ENCODE measurements at places on chromosomes 3 and 15.

- DNase-seq, result no peak
Measured at GRCh38 chr3:151051533-151051932, 33.9 kb upstream of the MED12L start.

DNA sequence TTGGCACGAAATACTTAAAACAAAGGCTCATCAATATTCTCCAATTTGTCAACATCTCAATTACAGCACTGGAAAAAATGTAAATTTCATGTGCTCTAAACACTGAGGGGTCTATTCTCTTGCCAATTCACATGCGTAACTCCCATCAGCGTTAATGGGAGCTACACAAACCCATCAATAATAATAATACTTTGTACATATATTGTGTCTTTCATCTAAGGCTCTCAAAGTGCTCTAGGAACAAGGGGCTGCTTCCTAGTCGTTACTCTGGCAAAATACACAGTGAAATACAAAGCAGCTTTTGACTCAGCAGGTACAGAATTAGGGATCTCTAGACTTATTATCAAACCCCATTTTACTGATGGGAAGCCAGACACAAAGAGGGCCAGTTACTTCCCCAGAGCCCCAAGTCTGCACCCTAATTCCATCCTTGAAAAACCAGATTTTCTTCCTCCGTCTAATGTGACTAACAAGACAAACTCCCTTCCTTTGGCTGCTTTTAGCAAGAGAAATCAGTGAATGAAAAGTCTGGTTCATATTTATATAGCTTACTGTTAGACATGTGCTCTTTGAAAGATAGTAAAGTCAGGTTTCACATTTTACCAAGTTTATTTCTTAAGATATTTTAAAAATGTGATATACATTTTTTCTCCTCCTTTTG, 20.0 kb downstream of the MEIS2 start:
- no peak for DNase-seq

DNA sequence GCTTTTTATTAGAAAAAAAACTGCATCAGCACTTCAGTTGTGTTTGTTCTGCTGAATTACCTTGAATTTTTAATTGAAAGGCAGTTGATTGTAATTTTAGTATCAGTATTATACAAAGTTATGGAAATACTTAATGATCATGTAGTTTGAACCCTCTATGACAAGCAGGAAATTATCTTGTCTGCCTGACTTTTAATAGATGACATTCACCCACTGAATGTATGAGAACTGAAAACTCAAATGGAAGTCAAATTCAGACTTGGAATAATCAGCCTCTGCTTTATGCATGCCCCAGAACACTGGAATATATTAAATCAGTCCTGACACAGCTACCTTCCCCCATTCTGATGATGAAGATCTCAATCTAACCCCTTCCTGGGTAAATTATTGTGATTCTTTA, 73.5 kb downstream of the SLC49A4 start:
- no peak for DNase-seq

GRCh38 chr15:72800833-72801481, 17.4 kb upstream of the ADPGK start:
- no peak for DNase-seq

DNA sequence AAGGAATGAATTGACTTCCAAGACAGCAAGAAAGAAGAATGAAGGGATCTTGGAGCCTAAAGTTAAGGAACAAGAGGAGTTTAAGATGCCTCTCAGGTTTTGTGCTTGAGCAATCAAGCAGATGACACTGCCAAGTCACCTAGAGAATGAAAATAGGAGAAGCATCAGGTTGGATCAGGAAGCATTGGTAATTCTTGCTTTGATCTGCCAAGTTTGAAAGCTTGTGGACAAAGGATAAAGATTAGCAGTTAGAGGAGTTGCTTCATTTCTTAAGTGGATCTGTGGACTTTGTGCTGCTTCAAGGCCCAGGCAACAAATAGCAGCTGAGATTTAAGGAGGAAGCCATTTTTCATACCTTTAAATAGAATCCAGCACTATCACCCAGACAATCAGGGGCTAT, 35.6 kb downstream of the FRMD5 start:
- DNase-seq, result no peak

GRCh38 chr3:167864552-167864874, 129.0 kb downstream of the SERPINI1 start:
- no peak for DNase-seq

DNA sequence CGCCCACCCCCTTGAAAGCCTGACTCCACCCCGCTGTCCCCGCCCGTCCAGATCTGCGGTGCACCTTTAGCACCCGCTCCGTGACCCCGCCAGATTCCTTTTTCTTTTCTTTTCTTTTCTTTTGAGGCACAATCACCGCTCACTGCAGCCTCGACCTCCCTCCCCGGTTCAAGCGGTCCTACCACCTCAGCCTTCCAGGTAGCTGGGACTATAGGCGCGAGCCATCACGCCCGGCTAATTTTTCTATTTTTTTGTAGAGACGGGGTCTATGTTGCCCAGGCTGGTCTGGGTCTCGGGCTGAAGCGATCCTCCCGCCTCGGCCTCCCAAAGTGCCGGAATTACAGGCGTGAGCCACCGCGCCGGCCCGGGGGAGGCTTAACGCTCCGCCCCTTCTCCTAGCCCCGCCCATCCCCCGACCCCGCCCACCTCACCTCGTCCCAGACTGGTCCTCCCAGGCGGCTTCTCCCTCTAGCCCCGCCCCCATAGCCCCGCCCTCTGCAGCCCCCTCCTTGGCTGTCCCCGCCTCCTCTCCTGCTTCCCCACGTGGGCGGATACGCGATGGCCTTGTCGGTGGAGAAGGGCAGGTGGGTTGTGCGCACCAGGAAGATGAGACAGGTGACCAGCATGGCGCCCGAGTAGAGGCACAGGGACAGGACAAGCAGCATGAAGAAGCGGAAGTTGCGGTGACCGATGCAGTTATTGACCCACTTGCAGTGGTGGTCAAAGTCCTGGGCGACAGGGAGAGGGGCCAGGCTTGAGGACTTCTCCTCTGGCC, 3.2 kb downstream of the ZDHHC19 start:
- DNase-seq, result peak; percentile 54

GRCh38 chr15:94225616-94226015, 5.7 kb upstream of the MCTP2 start:
- no peak for DNase-seq

GRCh38 chr3:52920841-52921240, 23.5 kb upstream of the STIMATE start:
- DNase-seq, result no peak

DNA sequence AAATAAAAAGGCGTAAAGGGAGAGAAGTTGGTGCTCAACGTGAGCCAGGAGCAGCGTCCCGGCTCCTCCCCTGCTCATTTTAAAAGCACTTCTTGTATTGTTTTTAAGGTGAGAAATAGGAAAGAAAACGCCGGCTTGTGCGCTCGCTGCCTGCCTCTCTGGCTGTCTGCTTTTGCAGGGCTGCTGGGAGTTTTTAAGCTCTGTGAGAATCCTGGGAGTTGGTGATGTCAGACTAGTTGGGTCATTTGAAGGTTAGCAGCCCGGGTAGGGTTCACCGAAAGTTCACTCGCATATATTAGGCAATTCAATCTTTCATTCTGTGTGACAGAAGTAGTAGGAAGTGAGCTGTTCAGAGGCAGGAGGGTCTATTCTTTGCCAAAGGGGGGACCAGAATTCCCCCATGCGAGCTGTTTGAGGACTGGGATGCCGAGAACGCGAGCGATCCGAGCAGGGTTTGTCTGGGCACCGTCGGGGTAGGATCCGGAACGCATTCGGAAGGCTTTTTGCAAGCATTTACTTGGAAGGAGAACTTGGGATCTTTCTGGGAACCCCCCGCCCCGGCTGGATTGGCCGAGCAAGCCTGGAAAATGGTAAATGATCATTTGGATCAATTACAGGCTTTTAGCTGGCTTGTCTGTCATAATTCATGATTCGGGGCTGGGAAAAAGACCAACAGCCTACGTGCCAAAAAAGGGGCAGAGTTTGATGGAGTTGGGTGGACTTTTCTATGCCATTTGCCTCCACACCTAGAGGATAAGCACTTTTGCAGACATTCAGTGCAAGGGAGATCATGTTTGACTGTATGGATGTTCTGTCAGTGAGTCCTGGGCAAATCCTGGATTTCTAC, at the start of gene RARB:
Gene RARB, plus strand, starts transcription at position 322 of the 847 bp plus-strand sequence. Its CDS starts 469 bp downstream, at position 791.
- DNase-seq, result no peak

- DNase-seq, result no peak
Measured at GRCh38 chr15:89051875-89052274, 36.4 kb upstream of the ABHD2 start.

- DNase-seq, result no peak
Measured at GRCh38 chr15:63517628-63518027, 13.2 kb downstream of the USP3 start.

DNA sequence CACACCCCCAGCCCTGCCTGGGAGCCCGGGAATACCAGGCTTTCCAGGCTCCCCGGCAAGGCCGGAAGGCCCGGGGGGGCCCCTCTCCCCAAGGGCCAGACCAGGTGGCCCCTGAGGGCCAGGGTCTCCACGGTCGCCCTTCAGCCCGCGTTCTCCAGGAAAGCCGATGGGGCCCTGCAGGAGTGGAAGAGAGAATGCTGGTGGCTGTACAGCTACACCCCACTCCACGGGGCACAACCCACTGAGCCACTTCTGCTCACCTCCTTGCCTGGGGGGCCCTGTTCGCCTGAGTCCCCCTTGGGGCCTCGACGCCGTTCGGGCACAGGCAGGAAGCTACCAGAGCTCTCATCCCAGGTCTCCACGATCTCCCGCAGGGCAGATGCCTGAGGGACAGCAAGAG, 11.8 kb upstream of the UCN2 start:
- no peak for DNase-seq

GRCh38 chr15:84747416-84748273, 747 bp upstream of the ZNF592 start:
- DNase-seq, result peak; percentile 57

DNA sequence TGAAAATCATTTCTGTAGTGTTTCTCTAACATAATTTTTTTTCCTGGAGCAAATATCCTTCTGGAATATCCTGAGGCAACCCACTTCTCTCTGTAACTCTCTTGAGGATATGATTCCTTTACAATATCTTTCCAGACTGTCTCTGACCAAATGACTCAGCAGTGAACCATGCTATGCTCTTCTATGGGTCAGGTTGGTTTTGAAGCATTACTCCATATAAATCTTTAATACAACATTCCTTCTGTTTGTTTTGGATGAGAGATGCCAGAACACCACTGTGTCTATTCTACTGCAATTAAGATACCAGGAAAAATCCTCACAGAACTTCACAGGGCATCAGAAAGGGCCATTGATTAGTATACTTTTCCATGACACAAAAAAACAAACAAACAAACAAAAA, 626.4 kb upstream of the ZNF385D start:
- no peak for DNase-seq

DNA sequence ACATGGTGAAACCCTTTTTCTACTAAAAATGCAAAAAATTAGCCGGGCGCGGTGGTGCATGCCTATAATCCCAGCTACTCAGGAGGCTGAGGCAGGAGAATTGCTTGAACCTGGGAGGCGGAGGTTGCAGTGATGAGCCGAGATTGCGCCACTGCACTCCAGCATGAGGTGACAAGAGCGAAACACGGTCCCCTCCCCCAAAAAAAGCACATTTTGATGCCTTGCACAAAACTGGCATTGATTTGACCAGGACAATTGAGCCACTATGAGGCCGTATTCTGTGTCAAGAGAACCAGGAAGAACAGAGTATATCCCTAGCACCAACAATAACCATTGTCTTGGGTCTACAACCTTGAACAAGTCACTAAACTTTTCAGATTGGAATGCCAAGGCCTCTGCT, 50.6 kb downstream of the SH3BP5 start:
- no peak for DNase-seq

GRCh38 chr3:182258538-182259177, 534.6 kb upstream of the ATP11B start:
- no peak for DNase-seq

GRCh38 chr3:112822064-112823055, 24.3 kb downstream of the CD200R1L start:
- DNase-seq, result no peak

GRCh38 chr15:88744548-88745020, 58.7 kb upstream of the ACAN start:
- no peak for DNase-seq

GRCh38 chr3:66406163-66406562, 94.7 kb downstream of the LRIG1 start:
- DNase-seq, result no peak

GRCh38 chr3:160869825-160870224, 113.8 kb downstream of the PPM1L start:
- no peak for DNase-seq

DNA sequence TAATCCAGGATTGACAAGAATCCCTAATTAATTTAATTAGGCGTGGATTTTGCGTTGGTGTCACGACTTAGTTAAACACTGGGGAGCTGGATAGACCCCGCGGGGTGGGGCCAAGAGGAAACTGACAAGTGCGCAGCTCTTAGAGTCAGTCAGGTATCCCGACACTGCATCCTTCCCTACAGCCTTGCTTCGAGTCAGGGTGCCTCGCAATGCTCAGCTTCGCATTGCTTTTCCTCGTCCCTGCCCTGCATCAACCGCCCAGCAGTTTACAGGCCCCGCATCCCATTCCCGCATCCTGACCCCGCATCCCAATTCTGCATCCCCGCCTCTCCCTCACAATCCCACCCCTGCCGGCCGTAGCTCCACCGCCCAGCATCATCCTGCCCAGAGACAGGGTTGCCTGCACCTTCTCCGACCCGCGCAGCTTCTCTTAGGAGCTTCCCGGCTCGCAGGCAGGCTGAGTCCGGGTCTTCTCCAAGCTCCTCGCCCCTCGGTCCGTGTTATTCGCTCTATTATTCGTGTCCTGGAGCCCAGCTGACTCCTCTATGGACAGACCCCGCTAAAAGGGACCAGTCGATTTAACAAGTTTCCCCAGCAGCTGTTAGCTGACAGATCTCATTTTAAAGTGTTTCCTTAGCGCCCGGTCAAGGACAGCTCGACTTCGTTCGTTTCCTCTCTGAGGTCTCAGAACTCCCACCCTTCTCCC, 699 bp upstream of the SHOX2 start:
- no peak for DNase-seq

GRCh38 chr3:9563851-9564250, 10.2 kb upstream of the LHFPL4 start:
- no peak for DNase-seq

- no peak for DNase-seq
Measured at GRCh38 chr3:149077628-149078027, 8.7 kb downstream of the HLTF start.

- DNase-seq, result no peak
Measured at GRCh38 chr3:17431004-17431403, 311.4 kb downstream of the TBC1D5 start.

- no peak for DNase-seq
Measured at GRCh38 chr3:123766193-123767008, 117.7 kb downstream of the MYLK start.

DNA sequence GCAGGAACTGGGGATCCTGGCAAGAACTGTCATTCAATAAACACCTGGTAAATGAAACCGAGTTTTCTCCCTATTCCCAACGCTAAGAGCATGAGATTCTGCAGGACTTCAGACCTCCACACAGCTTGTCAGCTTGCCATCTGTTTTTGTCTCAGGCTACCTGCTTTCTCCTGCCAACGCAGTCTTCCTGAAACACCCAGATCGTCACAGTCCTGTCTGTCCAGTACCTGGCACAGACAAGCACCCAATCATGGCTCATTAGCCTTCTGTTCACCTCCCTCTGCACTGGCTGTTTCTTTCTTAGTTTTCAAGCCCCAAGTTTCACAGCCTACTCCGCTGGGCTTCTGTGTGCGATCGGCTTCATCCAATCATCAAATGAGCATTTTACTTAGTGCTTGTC, 5.0 kb downstream of the SLC12A8 start:
- no peak for DNase-seq

- no peak for DNase-seq
Measured at GRCh38 chr15:41885841-41886240, 8.0 kb downstream of the SPTBN5 start.

GRCh38 chr15:27576576-27576975, 522.5 kb downstream of the OCA2 start:
- no peak for DNase-seq

Measured in activated CD4-positive, alpha-beta T cell treated with anti-CD3 and anti-CD28 coated beads, Interleukin-2, amount 50 U/mL, for 4 hours (primary cell).